ENCODE measurements at places on chromosomes 16 and 17.

GRCh38 chr16:10033556-10033955, 148.7 kb downstream of the GRIN2A start:
- DNase-seq = no peak

DNA sequence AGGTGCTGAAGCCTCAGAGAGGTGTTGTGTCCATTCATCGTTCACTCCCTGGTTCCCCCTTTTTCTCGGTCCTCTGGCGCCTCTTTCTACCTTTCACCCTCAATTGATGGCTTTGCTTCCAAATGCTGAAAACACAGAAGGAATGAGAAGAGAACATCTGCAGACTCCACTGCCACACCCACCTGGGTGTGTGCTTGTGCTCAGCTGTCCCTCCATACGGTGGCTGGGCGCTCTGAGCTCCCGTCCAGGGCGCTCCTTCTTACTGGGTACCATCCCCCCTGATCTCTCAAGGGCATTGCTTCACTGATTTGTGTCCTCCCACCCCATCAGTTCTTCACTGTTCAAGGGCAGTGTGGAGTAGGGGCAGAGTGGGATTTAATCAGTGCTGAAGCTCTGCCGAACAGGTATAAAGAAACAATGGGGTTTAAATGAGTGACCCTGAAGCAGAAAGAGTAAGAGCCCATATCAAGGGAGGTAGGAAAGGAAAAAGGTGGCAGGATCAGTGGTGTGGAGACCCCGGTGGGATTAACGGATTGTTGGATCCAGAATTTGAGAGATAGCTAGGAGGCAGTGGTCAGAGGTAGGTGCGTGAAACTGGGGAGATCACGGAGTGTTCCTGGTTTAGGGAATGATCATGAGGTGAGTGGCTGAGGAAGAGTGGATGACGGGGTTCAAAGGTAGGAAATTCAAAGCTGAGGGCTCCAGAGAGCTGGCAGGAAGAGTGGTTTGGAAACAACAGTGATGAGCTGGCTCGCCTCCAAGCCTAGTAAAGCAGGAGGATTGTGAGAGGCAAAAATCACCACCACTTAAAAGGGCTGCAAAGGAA, 40.8 kb downstream of the MRTFB start:
- no peak for DNase-seq

- peak; percentile 9 for DNase-seq
These were observed 825.4 kb downstream of the KCNJ18 start for GRCh38 chr17:22517716-22518115.

GRCh38 chr17:54239291-54239690, 416.6 kb downstream of the KIF2B start:
- DNase-seq = no peak

GRCh38 chr17:2415081-2415480, 14.2 kb upstream of the MNT start:
- DNase-seq = no peak

GRCh38 chr16:22684574-22685458, 129.1 kb upstream of the HS3ST2 start:
- no peak for DNase-seq

Measured in NCI-H82 (cell line).